Ureter (tissue), 1 donor: ENCODE measurements at places on chromosomes 1 and 21.

DNA sequence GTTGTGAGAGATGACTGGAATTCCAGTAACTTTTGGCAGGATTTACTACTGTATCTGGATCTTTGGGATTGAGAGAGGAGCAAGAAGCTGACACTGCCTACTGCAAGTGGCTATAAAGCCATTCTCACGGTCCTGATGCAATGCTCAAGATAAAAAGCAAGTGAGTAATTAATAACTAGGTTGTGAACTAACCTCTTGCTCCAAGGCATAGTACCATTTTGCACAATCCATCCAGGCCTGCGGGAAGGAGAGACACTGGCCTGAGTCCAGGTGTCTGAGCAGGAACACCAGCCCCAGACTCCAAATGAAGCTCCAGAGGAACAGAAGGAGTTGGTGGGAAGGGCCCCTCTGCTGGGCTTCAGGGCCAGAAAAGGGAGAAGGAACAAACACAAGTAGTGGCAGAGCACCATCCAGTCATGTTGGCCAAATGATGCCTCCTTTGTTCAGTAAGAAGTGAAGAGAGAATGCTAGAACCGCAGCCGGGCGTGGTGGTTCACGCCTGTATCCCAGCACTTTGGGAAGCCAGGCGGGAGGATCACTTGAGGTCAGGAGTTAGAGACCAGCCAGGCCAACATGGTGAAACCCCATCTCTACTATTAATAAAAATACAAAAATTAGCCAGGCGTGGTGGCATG, 9.9 kb upstream of the SLC45A3 start:
- DNase-seq, result no peak

DNA sequence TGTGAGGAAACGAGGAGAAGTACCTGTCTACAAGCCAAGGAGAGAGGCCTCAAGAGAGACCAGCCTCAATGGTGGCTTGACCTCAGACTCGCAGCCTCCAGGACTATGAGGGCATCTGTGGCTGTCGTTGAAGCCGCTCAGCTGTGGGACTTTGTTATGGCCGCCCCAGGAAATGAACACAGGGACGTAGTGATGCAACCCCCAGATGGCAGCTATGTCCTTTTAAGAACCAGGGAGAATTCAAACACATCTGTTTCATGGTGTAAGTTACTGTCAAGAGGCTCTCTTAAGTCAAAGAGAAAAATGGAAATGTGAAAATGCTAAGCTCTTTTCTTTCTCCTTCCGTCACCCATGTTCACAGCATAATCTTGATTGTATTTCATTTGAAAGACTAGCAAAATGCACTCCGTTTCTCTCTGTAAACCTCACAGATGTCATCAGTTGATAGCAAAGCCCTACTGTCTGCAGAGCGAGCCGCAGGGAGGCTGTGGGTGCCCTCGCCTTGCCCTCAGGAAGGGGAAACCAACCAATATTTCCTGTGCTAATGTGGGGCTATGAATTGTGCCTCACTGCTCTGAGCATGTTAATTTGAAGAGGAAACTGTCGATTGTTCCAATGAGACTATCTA, 21.3 kb downstream of the UBASH3A start:
- no peak for DNase-seq

- no peak for DNase-seq
These were observed 362.7 kb downstream of the SIPA1L2 start for GRCh38 chr1:232267092-232267836.

DNA sequence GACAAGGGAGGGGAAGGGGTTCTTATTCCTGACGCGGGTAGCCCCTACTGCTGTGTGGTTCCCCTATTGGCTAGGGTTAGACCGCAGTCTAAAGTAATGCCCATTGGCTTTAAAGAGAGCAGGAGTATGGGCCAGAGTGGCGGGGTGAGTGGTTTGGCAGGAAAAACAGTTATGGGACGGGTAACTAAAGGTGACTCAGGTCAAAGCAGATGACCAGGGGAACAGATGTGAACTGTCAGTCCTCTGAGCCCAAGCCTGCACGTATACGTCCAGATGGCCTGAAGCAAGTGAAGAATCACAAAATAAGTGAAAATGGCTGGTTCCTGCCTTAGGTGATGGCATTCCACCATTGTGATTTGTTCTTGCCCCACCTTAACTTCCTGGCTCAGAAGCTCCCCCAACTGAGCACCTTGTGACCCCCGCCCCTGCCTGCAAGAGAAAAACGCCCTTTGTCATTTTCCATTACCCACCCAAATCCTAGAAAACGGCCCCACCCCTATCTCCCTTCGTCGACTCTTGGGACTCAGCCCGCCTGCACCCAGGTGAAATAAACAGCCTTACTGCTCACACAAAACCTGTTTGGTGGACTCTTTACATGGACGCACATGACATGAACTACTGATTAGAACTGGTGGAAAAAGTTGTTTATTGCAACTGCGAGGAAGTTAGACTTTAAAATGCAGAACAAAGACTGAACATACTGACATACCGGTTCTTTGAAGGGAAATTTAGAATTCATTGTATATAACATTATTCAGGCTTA, 758 bp upstream of the ATAD3B start:
- no peak for DNase-seq

- no peak for DNase-seq
These were observed 174.4 kb upstream of the UBE2U start for GRCh38 chr1:64029037-64029436.

DNA sequence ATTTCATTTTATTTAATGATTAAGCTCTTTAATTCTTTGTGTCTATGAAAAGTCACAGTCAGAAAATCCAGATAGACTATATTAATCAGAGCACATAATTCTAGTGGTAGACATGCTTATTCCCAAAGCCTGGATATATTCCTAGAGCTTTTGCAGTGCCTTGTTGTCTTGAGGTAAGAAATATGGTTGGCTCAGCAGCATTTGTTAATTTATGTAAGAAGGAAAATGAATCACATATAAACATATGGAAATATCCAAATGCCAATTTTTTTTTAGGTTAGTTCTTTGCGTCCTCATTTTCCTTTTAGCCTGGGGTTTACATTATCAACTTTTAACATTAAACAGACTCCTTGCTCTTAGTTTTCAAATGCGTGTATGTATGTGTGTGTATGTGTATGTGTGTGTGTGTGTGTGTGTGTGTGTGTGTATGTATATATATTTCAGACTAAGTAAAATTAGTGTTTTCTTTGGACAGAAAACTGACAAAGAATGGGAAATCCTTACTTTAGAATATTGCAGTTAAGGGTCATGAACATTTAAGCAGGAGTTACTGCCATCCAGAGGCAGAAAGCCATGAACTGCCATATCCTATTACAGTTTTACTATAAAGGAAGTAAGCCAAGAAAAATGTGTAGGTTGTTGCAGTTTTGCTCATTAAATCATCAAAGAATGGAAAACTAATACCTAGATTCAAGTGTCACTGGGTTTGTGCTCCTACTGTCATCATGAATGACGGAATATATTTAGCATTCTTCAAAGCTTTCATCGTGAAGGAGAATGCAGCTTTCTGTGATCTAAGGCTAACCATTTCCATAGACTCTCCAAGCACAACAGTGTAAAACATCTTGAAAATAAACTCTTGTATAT, 477.1 kb upstream of the NR5A2 start:
- no peak for DNase-seq

DNA sequence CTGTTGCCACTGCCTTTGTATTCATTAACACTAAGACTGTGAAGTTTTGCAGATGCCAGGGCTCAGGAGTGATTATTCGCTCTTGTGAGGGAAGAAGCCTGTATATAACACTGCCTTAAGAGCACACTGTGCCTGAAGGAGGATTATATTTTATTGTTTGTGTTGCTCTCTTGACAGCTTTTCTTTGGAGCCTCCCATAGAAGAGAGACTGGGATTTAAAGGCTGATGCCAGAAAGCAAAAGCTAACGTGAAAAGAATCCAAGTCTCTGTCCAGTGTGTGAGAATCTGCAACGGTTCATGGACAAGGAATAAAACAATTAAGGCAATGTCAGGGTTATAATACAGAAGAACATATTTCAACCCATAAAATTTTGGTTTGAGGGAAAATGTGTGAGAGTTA, 316.8 kb downstream of the NFIA start:
- no peak for DNase-seq

GRCh38 chr1:48616710-48617109, 144.7 kb upstream of the SPATA6 start:
- DNase-seq, result no peak

- DNase-seq, result no peak
These were observed 29.8 kb downstream of the GPR137B start for GRCh38 chr1:236172041-236172579.

DNA sequence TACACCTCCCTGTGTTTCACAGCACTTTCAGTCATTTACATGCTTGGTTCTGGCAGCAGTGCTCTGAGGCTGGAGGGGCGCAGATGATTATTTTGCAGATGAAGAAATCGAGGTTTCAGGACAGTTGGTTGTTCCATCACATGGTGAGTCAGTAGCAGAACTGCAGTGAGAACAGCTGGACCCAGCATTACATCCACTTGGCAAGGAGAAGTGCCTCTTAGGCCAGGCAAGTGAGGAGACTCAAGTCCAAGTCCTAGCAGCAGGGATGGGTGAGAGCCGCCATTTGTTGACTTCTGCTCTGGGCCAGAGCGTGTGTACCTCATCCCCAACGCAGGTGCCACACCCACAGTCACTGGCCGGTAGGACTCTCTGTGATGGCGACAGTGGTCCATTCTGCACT, 26.8 kb upstream of the EPHA8 start:
- no peak for DNase-seq

DNA sequence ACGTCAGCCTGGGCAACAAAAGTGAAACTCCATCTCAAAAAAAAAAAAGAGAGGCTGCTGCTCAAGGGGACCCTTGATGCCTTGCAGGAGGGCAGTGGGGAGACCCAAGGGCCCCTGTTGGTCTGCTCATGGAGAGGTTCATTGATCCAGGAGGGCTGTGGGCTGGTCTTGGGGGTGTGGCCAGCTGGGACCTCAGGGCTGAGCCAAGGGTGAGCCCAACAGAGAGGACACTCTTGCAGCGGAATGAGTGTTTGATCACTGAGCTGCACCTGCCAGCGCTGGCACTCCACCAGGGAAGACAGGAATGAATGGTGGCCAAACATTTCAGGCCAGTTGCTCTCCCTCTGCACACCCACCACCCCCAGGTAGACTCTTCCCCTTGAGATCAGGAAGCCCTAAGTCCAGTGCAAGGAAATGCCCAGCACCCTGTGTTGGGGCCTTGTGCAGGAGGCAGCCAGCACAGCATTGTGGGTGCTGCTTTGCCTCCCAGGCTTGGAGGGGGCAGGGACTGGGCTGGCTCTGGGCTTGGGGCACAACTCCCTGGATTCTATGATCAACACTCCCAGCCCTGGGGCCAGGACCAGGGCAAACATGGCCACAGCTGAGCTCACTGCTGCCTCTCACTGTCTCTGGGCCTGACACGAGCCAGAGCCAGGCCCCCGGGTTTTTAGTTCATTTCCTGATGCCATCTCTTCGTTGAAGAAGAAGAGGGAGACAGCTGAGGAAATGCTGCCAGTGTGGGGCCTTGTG, 50.7 kb downstream of the IRF2BP2 start:
- no peak for DNase-seq

- DNase-seq, result no peak
These were observed 54.8 kb upstream of the KRTAP19-8 start for GRCh38 chr21:31092832-31093625.

DNA sequence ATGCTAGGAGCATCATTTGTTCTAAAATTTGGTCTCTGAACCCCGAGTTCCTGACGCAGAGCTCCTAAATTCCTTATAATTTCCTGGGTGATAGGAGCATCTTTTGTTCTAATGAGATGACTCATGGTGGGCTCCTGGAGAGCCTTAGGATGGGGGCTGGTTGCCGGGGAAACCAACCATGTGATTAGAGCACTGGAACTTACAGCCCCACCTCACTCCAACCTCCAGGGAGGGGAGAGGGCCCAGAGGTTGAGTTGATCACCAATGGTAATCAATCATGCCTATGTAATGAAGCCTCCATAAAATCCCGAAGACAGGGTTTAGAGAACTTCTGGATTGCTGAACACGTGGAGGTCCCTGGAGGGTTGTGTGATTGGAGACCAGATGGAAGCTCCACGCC, 7.7 kb downstream of the SHISAL2A start:
- DNase-seq, result no peak

GRCh38 chr1:78003882-78004718, 639 bp upstream of the DNAJB4 start:
- no peak for DNase-seq

- no peak for DNase-seq
These were observed 89.5 kb upstream of the ETV3 start for GRCh38 chr1:157227700-157228099.

GRCh38 chr1:198845271-198845670, 206.4 kb downstream of the PTPRC start:
- DNase-seq, result no peak
